ENCODE measurements at places on chromosomes 1 and 21.

DNA sequence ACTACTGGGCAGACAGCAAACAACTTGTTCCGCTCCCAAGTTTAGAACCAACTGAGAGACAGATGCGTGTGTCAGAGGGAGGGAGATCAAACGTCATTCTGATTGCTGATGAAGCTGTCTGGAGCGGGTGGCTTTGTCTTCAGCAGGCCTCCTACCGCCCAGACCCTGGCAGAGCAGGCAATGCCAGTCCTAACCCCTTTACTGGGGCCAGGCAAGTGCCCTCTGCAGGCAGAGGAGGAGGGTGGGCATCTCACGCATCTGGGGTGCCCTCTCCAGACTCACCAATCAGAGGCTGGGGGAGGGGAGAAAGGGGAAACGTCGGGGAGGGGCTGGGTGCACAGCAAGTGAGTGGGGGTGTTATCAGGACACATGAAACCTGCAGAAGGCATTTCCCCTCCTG lies 126.6 kb downstream of the ACTL8 start:
- DNase-seq: no peak

- no peak for DNase-seq
Observed at GRCh38 chr21:39518847-39519210, 67.1 kb downstream of the SH3BGR start.

- no peak for DNase-seq
Observed at GRCh38 chr1:152191260-152191659, 32.2 kb upstream of the RPTN start.

DNA sequence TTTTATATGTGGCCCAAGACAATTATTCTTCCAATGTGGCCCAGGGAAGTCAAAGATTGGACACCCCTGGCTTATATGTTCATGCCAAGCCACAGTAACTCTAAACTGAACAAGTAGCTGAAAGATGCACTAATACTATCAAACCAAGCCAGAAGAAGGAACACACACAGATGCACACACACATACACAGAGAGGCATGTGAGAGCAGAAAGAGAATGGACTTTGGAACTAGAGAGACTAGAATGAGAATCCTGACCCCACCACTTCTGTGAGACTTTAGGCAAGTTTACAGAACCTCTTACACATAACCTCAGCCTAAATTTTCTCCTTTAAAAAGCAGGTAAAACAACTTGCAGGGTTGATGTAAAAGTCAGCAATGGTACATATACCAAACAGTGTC lies 11.2 kb upstream of the TMEM81 start:
- DNase-seq: no peak

GRCh38 chr1:51690285-51690961 lies 73.5 kb downstream of the OSBPL9 start:
- no peak for DNase-seq
